Stimulated activated CD4-positive, alpha-beta T cell treated with anti-CD3 and anti-CD28 coated beads, Interleukin-4, amount 100 ng/mL, for 24 hours (primary cell): ENCODE measurements at places on chromosomes 2 and 18.

GRCh38 chr18:6401687-6402086, 13.0 kb downstream of the L3MBTL4 start:
- DNase-seq: no peak

DNA sequence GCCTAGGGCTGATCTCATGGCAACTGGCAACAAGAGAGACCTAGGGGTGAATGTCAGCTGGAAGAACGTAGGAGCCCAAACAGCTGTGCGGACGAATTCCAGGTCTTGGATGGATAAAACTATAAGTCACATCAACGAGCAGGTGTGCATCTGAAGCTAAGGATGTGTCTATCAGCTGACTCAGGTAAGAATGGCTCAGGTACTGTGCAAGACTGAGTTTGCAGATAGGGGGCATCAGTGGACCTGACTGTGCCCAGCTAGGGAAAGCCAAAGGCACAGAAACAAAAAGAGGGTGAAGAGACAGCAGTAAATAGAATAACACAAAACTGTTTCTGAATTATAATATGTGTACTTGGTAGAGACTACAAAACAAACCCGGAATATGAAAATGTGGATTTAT, 357.3 kb downstream of the ZEB2 start:
- peak; percentile 23 for DNase-seq

GRCh38 chr18:6659963-6660725, 69.4 kb upstream of the ARHGAP28 start:
- no peak for DNase-seq

DNA sequence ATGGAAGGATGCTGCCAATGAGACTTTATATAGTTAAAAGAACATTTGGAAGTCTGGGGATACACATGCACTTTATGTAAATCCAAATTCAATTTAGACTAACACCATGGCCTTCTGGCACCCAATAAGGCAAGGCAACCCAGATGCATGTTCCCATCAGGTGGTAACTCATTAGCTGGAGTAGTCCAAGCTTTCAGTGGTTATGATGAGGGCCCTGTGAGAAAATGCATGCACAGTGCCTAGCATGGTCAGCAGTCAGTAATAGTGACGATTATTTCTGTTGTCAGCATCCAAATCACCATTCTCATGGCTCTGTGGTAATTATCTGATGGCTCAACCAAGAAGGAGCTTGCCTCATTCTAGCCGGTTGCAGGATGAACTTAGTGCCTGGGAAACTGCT, 70.3 kb upstream of the CTLA4 start:
- no peak for DNase-seq

DNA sequence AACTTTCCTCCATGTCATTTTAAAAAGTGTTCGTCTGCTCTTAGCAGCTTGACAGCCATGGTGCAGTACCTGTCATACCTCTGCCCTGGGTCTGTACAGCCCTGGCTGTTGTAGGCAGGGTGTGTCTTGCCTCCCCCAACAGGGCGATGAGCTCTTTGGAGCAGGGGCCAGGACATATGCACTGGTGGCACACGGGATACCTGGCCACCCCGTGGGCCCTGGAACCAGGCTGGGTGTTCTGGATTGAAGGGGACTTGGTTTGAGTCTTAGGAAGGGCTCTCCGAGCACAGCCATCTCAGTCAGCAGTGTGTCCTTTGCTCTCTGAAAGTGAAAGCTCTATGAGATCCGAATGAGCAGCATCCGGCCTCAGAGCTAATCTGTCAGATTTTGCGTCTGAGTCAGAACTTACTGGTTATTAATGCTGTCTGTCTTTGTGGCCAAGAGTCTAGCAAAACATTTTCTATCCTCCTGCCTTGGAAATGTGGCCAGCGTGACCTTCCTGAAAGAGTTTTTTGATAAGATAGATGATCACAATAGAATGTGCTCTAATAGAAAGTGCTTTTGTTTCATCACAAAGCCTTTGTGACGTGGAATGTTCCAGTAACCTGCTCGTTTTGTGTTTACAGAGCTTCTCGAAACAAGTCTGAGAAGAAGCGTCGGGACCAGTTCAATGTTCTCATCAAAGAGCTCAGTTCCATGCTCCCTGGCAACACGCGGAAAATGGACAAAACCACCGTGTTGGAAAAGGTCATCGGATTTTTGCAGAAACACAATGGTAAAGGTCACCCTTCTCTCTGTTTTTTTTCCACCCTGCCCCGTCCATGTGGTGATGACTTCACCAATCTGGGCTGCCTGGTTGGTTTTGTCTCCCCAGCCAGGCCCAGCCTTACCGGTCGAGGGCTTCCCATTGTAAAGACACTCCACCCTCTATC, 77.3 kb upstream of the RPL31 start:
- DNase-seq: peak; percentile 27

GRCh38 chr2:195410074-195410671, 246.9 kb upstream of the SLC39A10 start:
- no peak for DNase-seq

GRCh38 chr2:204628926-204629712, 83.8 kb downstream of the PARD3B start:
- no peak for DNase-seq

DNA sequence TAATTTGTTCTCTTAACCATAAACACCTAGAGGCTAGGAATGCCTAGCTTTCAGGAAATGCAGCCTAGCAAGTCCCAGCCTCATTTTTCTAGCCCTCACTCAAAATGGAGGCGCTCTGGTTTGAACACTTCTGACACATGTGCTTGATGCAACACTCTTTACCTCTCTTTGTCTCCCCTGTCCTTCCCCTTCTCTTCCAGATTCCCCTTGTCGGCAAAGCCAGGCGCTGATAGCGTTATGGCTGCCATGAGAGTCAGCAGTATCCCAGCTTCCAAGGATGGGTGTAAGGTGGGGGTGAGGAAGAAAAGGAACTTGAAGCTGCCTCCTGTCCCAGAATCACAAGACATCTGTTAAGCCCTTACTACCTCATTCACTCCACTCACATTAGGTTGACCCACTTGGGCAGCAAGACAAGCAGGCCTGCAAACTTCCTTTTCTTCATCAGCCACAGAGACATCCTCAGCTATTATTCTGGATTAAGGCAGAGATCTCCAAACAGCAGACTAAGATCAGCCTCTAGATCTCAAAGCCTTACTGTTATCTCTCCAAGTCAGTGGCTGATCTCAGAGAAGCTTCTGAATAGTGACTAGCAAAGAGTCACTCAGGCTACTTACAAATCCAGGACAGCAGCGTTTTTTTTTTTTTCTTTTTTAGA, 1.9 kb upstream of the ST3GAL5 start:
- no peak for DNase-seq

- DNase-seq: no peak
Measured at GRCh38 chr2:168510125-168510756, 54.2 kb downstream of the CERS6 start.

DNA sequence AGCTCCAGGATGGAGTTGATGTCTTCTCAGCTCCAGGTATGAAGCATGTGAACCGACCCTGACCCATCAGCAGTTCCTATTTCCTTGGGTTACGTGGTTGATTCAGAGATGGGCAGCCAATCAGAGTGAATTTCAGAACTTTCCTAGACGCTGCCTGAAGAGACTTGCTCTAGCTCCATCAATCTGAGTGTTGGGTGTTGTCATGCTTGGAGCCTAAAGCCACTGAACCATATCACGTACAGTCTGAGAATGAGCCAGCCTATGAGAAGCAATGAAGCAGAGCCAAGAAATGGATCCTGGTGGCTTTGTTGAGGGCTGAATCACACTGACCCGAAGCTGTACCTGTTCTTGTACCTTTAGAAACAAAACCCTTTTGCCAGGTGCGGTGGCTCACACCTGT, 19.6 kb upstream of the KLF7 start:
- DNase-seq: no peak

- DNase-seq: no peak
Measured at GRCh38 chr2:83015035-83015715, 1443.9 kb downstream of the SUCLG1 start.

GRCh38 chr2:62570861-62571698, 65.1 kb upstream of the TMEM17 start:
- DNase-seq: no peak

- peak; percentile 24 for DNase-seq
Measured at GRCh38 chr2:204842661-204843485, 297.6 kb downstream of the PARD3B start.

- no peak for DNase-seq
Measured at GRCh38 chr18:72233106-72233505, 311.0 kb downstream of the CBLN2 start.

GRCh38 chr18:23824240-23824639, 135.0 kb downstream of the LAMA3 start:
- no peak for DNase-seq

- no peak for DNase-seq
Measured at GRCh38 chr2:225104971-225105370, 62.7 kb upstream of the DOCK10 start.

GRCh38 chr2:70534183-70534836, 19.3 kb downstream of the TGFA start:
- DNase-seq: no peak

- no peak for DNase-seq
Measured at GRCh38 chr2:206080927-206081326, 5.0 kb downstream of the INO80D start.

GRCh38 chr2:181988154-181988924, 2.7 kb downstream of the PPP1R1C start:
- DNase-seq: no peak

DNA sequence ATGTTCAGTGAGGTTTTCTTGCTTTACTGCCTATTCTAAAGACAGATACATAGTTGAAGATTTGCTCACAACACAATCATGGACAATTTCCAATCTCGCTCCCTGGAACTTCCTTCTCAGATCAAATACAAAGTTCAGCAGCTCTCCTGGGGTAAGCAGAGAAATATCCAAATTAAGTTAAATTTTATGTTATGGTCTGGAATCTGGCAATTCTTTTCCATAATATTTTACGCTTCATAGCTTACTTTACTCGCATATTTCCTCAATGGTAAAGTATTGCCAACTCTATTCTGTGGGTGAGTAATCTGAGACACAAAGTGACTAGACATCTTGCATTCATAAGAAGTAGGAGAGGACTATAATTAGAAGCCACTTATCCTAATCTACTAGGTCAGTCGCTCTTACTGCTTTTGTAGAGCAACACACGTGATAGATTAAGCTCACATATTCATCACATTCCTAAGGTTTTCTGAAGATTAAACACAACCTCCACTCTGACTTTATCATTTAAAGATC, 529.4 kb downstream of the CCDC85A start:
- DNase-seq: no peak

GRCh38 chr2:137367361-137367760, 596.9 kb upstream of the HNMT start:
- DNase-seq: no peak

DNA sequence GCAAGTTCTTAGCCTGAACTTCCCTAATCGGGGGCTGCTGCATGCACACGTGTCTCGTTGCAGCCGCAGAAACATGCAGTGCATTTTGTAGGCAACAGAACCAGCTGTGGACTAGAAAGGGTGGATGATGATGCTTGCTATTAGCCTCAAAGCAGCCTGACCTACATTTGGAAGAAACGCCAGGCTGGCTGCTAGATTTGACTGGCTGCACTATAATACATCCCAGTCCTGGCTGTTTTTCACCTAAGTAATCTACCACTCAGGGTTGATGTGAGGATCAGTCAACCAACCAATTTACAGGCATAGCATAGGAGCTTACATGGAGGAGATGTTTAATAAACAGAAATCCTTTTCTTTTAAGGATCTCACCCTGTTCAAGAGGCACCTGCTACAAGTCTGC, 56.4 kb upstream of the SPP2 start:
- DNase-seq: no peak

DNA sequence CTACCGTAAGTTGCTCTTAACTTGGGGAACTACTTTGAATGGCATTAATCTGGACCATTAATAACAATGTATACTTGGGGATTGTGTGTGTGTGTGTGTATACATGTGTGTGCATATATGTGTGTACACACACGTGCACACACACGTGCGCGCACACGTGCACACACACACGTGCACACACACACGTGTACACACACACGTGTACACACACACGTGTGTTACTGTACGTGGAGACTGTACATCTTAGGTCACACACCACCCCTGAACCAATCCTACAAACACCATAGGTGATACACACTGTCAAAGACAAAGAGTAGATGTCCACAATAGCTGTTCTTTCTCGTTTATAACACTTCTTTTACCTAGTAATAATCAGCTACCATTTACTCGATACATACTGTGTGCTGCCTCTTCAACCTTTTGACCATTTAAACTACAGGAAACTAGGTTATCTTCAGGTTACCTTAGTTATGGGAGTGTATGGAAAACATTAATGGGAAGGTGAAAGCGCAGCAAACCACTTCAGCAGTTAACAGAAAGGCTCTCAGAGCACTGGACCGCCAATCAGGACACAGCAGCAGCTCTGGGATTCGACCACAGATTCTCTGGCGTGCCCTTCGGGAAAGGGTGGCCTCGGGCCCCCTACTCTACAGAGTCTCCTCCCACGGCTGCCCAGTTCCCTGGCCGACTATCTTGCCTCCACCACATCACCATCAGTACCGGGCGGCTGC, 894 bp upstream of the GCC2 start:
- no peak for DNase-seq

DNA sequence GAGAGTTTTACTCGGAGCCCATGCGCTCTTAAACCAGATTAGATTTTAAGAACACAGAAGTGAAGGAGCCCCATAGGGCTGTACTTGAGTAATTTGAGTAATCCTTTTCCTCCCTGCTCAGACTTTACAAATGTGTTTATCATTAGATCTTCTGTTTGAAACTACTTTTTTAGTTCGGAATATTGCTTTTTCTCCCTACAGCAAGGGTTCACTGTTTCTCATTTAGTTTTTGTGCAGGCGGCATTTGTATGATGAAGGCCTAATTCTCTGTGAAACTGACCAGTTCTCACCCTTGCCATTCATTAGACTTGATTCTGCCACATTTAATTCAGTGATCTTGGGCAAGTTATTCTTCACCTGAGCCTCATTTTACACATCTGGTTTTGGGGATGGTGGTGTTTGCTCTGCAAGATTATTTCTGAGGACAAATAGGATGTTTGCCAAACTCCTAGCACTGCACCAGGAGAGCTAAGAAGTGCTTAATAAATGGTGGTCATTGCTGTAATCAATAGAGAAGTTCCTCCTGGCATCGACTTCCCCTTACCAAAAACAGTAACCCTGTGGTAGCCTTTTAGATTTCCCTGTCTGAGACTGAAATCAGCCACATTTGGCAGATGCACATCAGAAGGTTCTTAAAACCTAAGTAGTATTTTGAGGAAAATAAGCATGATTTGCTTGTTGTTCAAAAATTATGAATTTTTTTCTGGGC, 2.2 kb downstream of the B3GNT2 start:
- DNase-seq: no peak

- DNase-seq: no peak
Measured at GRCh38 chr2:237408335-237409000, 5.5 kb downstream of the COL6A3 start.

- no peak for DNase-seq
Measured at GRCh38 chr2:65425276-65425675, 7.1 kb downstream of the SPRED2 start.

- no peak for DNase-seq
Measured at GRCh38 chr18:2049986-2050385, 521.3 kb downstream of the METTL4 start.

GRCh38 chr2:237207646-237208045, 122.0 kb downstream of the COPS8 start:
- no peak for DNase-seq

- DNase-seq: no peak
Measured at GRCh38 chr18:48639772-48640432, 101.1 kb downstream of the CTIF start.

GRCh38 chr2:184598316-184599053, at the start of gene ZNF804A:
Gene ZNF804A, plus strand, starts transcription at chr2:184598529. Its CDS starts 431 bp downstream, at chr2:184598960.
- peak; percentile 9 for DNase-seq

- no peak for DNase-seq
Measured at GRCh38 chr2:39755466-39755865, 23.6 kb downstream of the THUMPD2 start.
